ENCODE measurements at places on chromosomes 4 and X.

GRCh38 chrX:128106630-128107029, 54.4 kb upstream of the ACTRT1 start:
- no peaks in the 10 kb centered on the region for H3K4me1 ChIP-seq
- H3K27ac ChIP-seq, result no peak overlapping the region
- H3K36me3 ChIP-seq, result no peaks in the 10 kb centered on the region
- no peak for DNase-seq

DNA sequence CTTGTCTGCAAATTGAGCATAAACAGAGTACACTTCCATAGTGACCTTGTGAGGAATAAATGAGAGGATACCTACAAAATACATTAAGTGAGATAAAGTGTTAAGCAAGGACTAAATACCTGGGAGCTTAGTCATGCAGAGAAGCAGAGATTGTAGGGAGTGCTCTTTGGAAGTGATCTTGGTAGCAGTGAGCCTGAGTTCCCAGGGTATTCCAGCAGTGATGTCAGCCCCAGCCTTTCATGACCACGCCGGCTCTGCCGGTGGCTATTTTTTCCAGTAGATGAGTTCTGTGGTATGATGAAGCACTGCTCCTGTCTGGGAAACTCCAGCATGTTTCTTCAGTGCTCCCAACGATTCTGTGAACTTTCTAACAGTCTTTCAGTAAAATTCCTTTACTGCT, 391.5 kb upstream of the IGFBP7 start:
- DNase-seq, result no peak
- no peak overlapping the region for H3K4me3 ChIP-seq
- no peaks in the 10 kb centered on the region for H3K36me3 ChIP-seq

DNA sequence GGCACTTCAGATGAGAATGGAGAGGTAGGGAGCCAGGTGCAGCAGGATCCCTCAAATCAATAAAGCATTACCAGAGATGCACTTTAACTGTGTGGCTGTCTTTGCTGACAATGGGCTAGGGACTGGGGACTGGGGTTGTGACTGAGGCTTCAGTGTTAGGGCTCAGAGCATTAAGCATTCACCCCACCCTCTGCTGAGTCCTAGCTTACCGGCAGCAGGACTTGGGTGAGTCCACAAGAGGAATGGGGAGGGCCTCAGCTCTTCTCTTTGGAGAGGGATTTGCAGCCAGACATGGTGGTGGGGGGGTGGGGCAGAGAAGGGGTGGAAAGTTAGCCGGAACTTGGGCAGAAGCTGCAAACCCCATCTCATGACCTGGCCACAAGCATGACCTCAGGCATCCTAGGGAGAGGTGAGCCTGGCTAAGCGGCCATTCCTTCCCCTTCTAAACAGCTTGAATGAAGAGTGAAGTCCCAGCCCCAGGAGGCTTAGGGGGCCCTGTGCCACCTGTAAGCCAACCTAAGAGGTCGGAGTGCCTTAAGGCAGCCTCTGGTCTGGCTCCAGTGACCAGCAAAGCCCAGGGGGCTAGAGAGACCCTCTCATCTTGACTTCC, 78.4 kb downstream of the STARD8 start:
- no peak for DNase-seq
- H3K27me3 ChIP-seq, result peaks cover 9% of the 10 kb centered on the region
- H3K36me3 ChIP-seq, result peaks cover 3% of the 10 kb centered on the region
- H3K4me3 ChIP-seq, result no peak overlapping the region

DNA sequence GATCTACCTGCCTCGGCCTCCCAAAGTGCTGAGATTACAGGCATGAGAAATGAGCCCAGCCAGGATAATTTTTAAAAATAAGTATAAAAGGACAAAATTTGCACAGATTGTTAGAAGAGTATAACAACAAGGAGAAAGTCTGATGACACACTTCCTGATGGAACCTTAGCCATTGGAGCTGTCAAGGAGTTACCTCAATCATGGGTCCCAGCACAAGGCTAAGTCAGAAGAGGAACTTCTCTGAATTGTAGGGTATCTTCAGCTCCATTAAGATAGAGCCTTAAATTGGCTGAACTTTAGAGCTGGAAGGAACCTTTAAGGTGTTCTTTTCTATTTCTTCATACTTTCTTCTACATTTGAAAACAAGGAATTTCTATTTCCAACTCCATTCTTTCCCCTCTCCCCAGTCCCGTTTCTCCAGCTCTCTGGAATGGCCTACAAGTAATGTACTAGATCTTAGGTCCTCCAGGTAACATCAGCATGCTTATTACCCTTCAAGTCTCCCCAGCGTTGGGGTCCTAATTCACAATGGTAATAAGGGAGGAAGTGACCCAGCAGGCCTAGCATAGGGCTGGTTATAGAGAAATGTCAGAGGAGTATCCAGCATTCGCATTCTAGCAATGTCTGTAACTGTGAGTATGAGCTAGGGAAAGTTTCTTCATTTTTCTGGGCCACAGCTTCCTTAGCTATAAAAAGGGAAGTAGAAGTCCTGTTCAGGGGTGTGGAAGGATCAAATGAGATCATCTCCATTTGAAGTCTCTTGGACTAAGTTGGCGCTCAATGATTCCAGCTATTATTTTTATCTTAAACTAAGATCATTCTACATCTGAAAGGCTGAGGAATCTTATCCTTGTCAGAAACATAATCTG, 18.5 kb upstream of the RBPJ start:
- H3K4me3 ChIP-seq, result no peak overlapping the region
- H3K36me3 ChIP-seq, result no peaks in the 10 kb centered on the region
- no peak overlapping the region for H3K27ac ChIP-seq

- H3K27ac ChIP-seq, result peak overlapping the region; percentile 95
- peaks cover 42% of the 10 kb centered on the region for H3K4me1 ChIP-seq
- H3K4me3 ChIP-seq, result peak overlapping the region; percentile 86
- peaks cover 13% of the 10 kb centered on the region for H3K36me3 ChIP-seq
Observed at GRCh38 chr4:8435656-8436121, 4.8 kb downstream of the ACOX3 start.

DNA sequence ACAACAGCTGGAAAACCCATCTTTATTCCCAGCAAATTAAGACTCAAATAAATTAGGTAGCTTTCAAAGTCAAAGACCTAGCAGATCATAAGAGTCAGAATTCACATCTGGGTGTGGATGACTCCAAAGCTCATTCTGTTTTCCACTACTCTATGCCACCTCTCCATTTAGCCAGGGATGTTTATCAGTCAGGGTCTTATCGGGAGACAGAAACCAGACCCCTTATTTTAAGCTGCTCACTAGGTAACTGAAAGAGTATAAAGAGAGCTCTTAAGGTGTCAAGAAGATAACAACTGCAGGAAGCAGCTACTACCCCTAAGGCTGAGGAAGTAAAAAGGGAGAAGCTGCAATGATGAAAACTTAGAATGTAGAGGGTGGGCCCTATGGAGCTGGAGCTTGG, 333.7 kb upstream of the KLF3 start:
- no peak overlapping the region for H3K27ac ChIP-seq
- peaks cover 13% of the 10 kb centered on the region for H3K4me1 ChIP-seq
- no peak overlapping the region for H3K4me3 ChIP-seq
- no peaks in the 10 kb centered on the region for H3K27me3 ChIP-seq
- no peak for DNase-seq

- H3K27me3 ChIP-seq, result no peaks in the 10 kb centered on the region
- DNase-seq, result no peak
- peaks cover 6% of the 10 kb centered on the region for H3K4me1 ChIP-seq
- H3K4me3 ChIP-seq, result no peak overlapping the region
Observed at GRCh38 chrX:134999469-134999868, 8.7 kb downstream of the SMIM10 start.

- DNase-seq, result no peak
- H3K27me3 ChIP-seq, result peaks cover 9% of the 10 kb centered on the region
- H3K4me3 ChIP-seq, result no peak overlapping the region
- H3K27ac ChIP-seq, result no peak overlapping the region
- H3K36me3 ChIP-seq, result no peaks in the 10 kb centered on the region
Observed at GRCh38 chr4:57187246-57187645, 77.1 kb upstream of the IGFBP7 start.

DNA sequence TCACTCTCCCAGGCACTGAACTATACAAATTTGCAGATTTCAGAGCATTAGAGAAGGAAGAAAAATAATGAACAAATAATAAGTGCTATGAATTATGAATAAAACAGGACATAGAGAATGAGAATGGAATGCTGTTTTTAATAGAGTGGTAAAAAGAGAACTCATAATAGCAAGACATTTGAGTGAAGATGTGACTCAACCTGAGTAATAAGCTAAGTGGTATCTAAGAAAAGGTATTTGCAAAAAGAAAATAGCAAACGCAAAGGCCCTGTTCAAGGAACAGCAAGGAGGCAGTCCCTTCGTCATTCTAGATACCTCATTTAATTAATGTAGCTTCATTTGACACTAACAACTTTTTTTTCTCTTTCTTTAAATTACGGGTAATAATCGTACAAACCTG, 1910.0 kb upstream of the TENM3 start:
- H3K4me1 ChIP-seq, result no peaks in the 10 kb centered on the region
- no peaks in the 10 kb centered on the region for H3K36me3 ChIP-seq
- H3K27ac ChIP-seq, result no peak overlapping the region
- H3K4me3 ChIP-seq, result no peak overlapping the region

- no peak overlapping the region for H3K4me3 ChIP-seq
- H3K27me3 ChIP-seq, result no peaks in the 10 kb centered on the region
- H3K4me1 ChIP-seq, result peaks cover 8% of the 10 kb centered on the region
- H3K27ac ChIP-seq, result peak overlapping the region; percentile 57
Observed at GRCh38 chr4:139035650-139036049, 20.1 kb downstream of the NOCT start.

DNA sequence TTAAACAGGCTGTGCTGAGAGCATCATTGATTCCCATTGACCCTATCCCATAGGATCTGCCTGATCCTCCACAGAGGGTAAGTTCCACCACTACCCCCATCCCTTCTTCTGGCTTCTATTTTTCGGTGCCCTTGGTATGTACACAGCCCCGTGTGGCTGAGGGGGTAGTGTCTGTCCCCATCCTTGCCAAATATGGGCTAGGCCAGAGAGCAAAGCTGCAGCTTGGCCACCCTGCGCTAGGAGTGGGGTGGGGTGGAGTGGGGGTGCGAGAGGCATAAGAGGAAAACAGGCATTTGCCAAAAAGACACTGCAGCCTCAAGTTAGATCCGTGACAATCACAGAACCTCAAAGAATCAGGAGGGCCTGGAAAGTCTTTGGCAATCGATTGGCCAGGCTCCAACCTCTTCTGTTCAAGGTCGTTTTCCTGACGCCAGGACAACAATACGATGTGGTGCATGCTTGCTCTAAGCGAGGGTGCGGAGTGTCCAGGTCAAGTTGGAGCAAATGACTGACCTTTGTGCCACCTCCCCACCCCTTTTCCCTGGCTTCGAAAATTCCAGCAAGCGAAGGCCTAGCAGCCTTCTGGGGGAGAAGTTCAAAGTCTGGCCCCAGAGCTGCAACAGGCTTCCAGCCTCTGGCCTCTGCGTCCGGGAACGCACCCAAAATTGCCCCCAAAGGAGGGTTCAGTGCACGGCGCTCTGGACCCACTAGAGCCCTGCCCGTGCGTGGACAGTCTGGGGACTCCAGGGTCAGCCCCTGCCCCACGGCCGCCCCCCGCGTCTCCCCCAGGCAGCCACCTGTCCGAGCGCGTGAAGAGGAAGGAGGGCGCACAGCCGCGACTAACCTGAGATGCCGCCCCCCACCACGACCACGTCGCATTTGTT, 598 bp downstream of the MAOB start:
- peaks cover 28% of the 10 kb centered on the region for H3K27me3 ChIP-seq
- H3K4me3 ChIP-seq, result peak overlapping the region; percentile 3
- no peak for DNase-seq
- H3K36me3 ChIP-seq, result no peaks in the 10 kb centered on the region
- no peaks in the 10 kb centered on the region for H3K4me1 ChIP-seq

- H3K27ac ChIP-seq, result no peak overlapping the region
- no peak for DNase-seq
- no peaks in the 10 kb centered on the region for H3K36me3 ChIP-seq
- H3K4me3 ChIP-seq, result no peak overlapping the region
- H3K27me3 ChIP-seq, result peaks cover 22% of the 10 kb centered on the region
Observed at GRCh38 chr4:159505266-159505975, 402.5 kb downstream of the RAPGEF2 start.

- H3K27ac ChIP-seq, result no peak overlapping the region
- no peak overlapping the region for H3K4me3 ChIP-seq
- peaks cover 36% of the 10 kb centered on the region for H3K27me3 ChIP-seq
- no peaks in the 10 kb centered on the region for H3K36me3 ChIP-seq
Observed at GRCh38 chrX:54423161-54423888, 16.9 kb upstream of the TSR2 start.

DNA sequence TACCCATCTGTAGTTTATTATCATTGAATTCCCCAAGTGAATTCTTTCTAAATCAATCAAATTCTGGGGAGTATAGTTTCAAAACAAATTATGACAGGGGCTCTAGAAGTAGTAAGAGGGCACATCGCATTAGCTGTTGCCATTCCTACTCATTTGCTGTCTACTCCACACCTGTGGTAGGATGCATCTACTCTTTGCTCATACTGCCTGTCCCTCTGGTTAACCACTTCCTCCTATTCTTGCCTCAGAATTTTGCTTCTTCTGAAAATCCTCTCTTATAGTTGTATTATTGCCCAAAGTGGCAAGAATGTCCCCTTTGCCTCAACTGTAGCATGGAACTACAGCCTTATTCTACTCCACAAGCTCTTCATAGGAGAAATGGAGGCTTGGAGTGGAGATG, 12.7 kb upstream of the DGKK start:
- H3K4me1 ChIP-seq, result no peaks in the 10 kb centered on the region
- no peaks in the 10 kb centered on the region for H3K36me3 ChIP-seq
- DNase-seq, result no peak
- H3K27me3 ChIP-seq, result peaks cover 6% of the 10 kb centered on the region

GRCh38 chrX:151710457-151710856, 5.4 kb upstream of the FATE1 start:
- DNase-seq, result no peak
- H3K27me3 ChIP-seq, result no peaks in the 10 kb centered on the region
- no peaks in the 10 kb centered on the region for H3K4me1 ChIP-seq
- no peak overlapping the region for H3K4me3 ChIP-seq

DNA sequence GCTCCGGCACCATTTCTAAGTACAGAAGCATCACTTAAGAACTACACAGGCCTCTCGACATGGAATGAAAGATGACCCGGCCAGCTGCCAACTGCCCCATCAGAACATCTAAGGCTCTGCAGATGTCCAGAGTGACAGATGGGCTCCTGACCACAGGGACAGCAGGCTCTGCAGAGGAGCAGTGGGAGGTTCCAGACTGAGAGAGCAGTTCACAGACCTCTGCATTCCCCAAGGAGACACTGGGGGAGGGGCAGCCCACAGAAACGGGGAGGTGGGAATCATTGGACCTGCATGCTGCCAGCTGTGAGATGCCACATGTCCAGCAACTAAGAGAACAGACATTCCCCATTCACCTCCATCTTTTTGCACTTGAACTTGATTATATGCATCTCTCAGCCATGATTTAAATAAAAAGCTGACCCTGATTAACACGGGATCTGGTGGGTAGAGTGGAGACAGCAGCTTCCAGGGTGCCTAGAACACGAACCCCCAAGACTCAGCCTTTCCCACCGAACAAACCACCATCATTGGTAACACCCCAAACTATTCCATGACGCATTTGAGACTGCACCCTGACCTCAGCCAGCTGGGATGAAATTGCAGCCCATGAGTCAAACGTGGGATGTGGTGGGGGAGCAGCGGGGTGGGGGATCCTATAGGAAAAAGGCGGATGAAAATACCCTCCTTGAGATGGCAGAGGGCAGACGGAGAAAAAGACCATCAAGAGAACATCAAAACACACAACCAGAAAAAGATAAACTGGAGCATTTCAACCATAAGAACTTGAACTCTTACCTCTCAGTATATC, 47.2 kb downstream of the AFAP1 start:
- no peaks in the 10 kb centered on the region for H3K36me3 ChIP-seq
- H3K4me1 ChIP-seq, result peaks cover 3% of the 10 kb centered on the region
- H3K27ac ChIP-seq, result no peak overlapping the region
- no peaks in the 10 kb centered on the region for H3K27me3 ChIP-seq
